ENCODE measurements at places on chromosomes 6 and 20. TPM values are rescaled to one million over a fixed set of nuclear protein-coding genes. Genes with fewer than 3 reads are reported as not detected.

The EGFL8 gene
- 17.4 TPM for total RNA-seq

The FLOT1 gene
- total RNA-seq = 121 TPM

The NR2E1 gene
- not detected for total RNA-seq

The ARG1 gene
- total RNA-seq = 0.53 TPM

The TGM3 gene
- total RNA-seq = 0.07 TPM

The FOXC1 gene
- total RNA-seq = 10.7 TPM

The PGBD1 gene
- 7.5 TPM for total RNA-seq

The RNF182 gene
- 4.4 TPM for total RNA-seq

The FRK gene
- 0.18 TPM for total RNA-seq

The TRIM31 gene
- total RNA-seq = 0.11 TPM

The ACOT13 gene
- total RNA-seq = 64.0 TPM

The ID1 gene
- 158 TPM for total RNA-seq

The SMPDL3A gene
- 2.8 TPM for total RNA-seq

The POU5F1 gene
- total RNA-seq = 2,735 TPM

The BNIP5 gene
- not detected for total RNA-seq

The COL19A1 gene
- total RNA-seq = not detected
